Glutamatergic neuron (in vitro differentiated cells): ENCODE measurements at places on chromosomes 12 and 14.

DNA sequence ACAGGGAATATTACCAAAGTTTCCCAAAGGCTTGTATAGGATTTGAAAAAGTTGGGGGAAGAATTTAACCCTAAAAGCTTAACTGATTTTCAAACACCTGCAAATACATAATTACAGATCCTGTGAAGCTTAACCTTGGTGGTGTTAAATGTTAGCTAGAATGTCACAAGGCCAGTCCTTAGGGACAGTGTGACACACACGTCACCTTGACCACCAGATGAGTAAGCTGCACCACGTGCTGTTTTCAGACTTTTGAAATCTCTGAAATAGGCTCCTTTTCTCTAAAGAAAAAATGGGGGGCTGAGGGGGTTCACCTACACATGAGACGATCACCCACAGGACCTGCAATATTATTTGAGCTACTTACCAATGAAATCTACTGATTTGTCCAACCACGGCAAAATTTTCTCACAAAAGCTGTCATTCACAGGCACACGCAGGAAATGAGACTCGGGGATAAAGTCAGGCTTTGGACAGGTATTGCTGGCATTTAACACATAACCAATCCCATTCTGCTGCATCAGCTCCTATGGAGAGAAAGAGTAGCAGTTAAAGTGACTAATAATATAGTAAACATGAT lies 75.9 kb downstream of the DUSP16 start:
- no peak for DNase-seq

DNA sequence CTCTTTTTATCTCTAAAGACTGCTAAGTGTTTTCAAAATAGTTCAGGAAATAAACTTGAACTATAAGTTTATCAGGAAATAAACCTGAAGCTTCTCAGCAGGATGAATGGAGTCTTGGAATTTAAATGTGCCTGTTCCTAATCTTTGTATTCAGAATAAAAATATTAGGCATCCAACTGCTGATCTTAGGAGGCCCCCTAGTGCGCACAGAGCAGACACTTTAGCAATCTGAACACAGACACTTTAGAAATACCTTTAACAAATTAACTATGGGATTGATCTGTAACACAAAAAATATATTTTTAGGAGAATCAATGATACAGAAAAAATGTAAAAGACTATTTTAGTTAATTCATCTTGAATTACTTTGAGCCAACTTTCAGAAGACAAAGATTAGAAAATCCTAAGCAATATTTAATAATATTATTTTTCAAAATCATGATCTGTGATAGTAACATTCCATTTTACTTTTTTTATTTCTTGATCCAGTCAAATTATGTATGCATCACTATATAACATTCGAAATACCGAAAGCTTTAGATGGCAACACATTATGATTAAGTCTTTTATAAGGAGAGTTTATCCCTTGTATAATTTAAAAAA lies 80.9 kb downstream of the SLC41A2 start:
- DNase-seq: peak; percentile 20

- no peak for DNase-seq
Observed at GRCh38 chr12:68623984-68624383, 13.3 kb downstream of the RAP1B start.

GRCh38 chr14:64337888-64338615 lies 43.9 kb upstream of the ESR2 start:
- peak; percentile 68 for DNase-seq

GRCh38 chr12:74317078-74317601 lies 220.5 kb upstream of the ATXN7L3B start:
- no peak for DNase-seq

- DNase-seq: no peak
Observed at GRCh38 chr14:20904393-20905029, 13.3 kb downstream of the RNASE3 start.

GRCh38 chr14:97704316-97704885 lies 907.2 kb downstream of the VRK1 start:
- DNase-seq: no peak

DNA sequence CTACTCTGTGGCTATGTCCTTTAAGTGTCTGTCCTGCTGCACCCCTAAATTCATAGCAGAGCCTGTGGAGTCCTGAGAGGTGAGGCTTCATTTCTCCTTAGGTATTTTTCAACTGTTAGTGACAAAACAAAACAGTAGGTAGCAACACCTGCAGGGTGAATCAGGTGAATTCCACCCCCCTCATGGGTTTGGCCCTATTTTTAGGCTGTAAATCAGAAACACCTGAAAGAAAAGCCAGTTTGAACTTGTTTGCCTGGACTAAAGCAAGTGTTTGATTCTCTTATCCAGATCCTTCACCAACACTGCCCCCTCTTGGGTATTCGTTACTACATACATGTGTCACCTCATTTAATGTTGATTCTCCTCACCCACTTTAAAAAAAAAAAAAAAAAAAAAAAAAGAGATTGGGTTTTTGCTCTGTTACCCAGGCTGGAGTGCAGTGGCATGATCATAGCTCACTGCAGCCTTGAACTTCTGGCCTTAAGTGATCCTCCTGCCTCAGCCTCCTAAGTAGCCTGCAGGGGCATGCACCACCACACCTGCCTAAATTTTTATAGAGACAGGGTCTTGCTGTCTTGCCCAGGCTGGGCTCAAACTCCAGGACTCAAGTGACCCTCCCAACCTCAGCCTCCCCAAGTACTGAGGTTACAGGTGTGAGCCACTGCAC lies 10.3 kb downstream of the TBPL2 start:
- DNase-seq: no peak

- no peak for DNase-seq
Observed at GRCh38 chr14:77542421-77543239, 44.0 kb upstream of the ISM2 start.

DNA sequence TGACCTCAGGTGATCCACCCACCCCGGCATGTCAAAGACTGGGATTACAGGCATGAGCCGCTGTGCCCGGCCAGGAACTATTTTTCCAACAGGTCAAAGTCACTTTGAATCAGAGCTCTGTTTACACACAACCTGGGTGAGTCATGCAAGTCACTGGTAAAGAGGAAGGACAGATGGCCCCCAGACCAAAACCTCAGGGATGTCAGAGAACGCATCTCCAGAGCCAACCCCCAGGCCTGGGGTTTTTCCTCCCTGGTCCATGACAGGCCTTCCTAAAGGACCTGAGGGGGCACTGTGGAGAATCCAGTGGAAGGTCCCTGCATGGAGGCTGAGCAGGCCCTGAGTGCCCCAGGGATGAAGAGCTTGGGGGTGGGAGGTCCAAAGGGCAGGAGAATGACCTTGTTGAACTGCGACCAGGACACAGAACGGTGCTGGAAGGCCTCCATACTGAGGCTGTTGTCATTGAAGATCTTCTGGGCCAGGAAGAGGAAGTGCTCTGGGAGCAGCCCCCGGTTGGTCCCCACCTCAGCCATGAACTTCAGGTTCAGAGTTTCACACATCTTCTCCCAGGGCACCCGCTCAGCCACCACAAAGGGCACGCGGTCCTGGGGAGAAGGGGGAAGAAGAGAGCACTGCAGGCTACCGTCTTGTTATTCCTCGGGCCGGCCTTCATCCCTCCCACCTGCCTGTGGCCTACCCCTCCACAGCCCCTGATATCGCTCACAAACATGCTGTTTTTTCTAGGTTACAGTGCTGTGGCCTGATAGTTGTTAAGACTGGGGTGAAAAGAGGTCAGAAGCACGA lies 9.1 kb downstream of the STAT6 start:
- no peak for DNase-seq

DNA sequence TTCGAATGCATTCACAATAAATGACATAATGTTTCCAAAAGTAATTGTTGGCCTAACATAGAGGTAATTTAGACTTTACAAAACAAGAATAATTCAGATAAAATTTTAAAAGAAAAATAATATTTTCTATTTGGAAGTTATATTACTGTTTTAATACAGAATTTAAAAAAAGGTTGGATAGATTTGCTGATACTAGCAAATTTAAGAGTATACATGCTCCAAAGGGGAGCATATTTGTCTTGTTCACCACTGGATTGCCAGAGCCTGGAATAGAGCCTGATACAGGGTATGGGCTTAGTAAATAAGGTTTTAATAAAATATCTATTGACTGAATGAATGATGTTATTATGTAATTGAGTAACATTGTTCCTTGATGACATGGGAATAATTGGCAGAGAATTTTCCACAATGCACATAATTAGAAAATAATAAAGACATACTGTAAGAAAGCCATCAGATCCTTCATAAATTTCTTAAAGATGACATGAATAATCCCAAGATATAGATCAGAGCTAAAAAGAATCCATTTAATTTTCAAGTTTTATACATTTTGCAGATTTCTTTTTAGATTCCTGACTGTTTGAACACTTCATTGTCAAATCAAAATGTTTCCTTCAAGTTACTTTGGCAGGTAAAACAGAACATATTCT lies 305.3 kb downstream of the SLC6A15 start:
- no peak for DNase-seq

DNA sequence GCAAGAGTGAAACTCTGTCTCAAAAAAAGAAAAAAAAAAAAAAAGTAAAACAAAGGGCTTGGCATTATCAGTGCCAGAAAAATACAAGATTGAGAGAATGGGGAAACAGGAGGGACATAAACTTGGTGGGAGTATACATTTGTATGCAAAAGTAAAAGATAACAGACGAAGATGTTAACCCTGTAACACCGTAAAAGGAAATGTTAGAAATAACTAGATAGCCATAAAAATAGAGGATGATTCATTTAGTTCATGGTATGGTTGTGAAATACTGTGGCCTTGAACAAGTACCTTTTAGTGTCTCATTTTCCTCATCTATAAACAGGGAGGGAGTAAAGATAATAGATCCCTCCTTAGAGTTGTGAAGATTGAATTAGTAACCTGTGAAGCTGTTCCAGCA lies 33.3 kb downstream of the ATP2A2 start:
- DNase-seq: no peak

DNA sequence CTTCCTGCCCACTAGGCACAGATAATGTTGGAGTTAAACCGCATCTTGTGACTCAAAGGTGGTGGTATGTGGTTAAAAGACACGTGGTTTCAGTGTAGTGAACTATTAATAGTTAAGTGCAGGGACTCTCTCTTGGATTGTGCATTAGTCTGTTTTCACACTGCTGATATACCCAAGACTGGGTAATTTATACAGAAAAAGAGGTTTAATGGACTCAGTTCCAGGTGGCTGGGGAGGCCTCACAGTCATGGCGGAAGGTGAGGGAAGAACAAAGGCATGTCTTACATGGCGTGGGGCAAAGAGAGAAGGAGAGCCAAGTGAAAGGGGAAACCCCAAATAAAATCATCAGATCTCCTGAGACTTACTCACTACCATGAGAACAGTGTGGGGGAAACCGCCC lies 362.3 kb downstream of the GLT1D1 start:
- no peak for DNase-seq

DNA sequence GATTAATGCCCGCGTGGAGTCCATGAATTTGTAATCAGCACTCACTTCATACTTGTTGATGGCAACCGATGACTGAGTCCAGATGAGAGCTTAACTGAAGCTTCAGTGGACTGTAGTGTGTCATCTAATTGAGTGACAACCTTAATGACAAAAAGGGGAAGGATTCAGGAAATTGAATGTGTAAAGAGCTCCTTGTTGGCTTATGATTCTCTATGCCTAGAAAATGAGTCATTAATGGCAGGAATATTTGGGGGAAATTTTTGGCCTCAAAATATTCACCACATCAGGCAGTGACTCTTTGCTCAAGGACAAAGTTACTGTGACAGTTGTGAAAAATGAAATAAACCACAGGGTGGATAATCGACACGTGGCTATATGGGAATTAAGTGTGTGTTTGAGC lies 55.3 kb upstream of the STON2 start:
- DNase-seq: no peak

DNA sequence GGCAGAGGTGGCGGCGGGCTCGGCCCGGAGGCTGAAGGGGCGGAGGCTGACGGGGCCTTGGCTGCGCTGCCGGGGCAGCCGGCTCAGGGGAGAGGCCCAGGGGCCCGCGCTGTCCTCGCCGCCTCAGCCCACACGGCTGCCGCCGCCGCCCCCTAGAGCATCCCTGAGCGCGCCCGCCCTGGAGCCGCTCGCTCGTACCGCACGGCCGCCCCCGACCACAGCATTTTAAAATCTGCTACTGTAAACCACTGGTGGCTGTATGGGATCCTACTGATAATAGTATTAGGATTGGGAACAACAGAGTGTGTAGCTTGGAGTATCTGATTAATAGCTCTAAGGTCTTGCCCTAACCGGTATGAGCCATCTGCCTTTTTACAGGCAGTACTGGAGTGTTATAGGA lies 22.2 kb upstream of the EDDM3A start:
- no peak for DNase-seq

GRCh38 chr14:99938896-99939295 lies 126.3 kb upstream of the EVL start:
- DNase-seq: no peak

GRCh38 chr12:5094986-5095385 lies 51.3 kb downstream of the KCNA5 start:
- DNase-seq: no peak

DNA sequence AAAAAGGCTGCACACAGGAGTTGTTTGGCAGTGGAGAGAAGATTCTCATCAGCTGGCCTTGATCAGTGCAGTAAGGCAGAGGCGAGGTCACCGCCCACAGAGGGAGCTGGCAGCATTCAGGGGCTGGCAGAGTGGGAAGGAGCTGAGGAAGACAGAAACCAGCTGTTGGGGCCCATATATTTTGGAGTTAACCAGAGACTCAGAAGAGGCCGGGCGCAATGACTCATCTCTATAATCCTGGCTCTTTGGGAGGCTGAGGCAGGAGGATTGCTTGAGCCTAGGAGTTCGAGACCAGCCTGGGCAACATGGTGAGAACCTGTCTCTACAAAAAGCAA lies 17.7 kb downstream of the SMCO2 start:
- DNase-seq: no peak

DNA sequence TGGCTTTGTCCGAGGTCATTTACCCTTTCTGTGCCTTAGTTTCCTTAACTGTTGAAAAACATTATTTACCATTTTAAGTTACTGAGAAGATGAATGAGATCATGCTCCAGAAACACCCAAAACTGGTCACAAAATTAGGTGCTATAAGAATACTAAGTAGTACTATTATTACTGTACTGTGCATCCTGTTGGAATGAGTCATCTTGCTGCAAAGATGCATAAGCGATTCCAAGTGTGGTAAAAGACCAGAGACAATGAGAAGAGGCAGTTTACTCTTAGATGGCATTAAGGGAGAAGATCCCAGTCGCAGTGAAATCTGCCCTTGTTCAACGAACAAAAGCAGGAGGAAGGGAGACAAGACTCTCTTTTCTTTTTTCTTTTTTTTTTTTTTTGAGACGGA lies 4.2 kb upstream of the PLEKHA5 start:
- DNase-seq: no peak

DNA sequence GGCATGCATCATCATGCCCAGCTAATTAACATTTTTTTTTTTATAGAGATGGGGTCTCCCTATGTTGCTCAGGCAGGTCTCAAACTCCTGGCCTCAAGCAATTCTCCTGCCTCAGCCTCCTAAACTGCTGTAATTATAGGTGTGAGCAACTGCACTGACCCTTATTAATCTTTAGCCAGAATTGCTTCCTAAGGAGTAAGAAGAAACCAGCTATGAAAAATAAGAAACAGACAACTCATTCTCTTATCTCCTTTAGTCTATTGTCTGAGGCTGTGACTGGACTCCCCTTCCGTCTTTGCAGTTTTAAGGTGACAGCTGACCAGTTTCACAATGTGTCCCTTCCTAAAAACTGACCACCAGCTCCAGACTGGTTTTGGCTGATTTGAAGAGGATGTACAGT lies 52.4 kb downstream of the EMP1 start:
- DNase-seq: no peak

GRCh38 chr12:31897781-31898503 lies 61.3 kb upstream of the RESF1 start:
- DNase-seq: peak; percentile 15

- no peak for DNase-seq
Observed at GRCh38 chr12:2283916-2284315, 231.1 kb downstream of the CACNA1C start.

GRCh38 chr12:106273491-106273890 lies 25.7 kb upstream of the CKAP4 start:
- no peak for DNase-seq
